ENCODE measurements at places on chromosomes 16 and 17.

GRCh38 chr16:9545522-9546437 lies 454.3 kb downstream of the HAPSTR1 start:
- no peak for DNase-seq

GRCh38 chr17:1050996-1051925 lies 54.3 kb downstream of the TIMM22 start:
- DNase-seq, result no peak

DNA sequence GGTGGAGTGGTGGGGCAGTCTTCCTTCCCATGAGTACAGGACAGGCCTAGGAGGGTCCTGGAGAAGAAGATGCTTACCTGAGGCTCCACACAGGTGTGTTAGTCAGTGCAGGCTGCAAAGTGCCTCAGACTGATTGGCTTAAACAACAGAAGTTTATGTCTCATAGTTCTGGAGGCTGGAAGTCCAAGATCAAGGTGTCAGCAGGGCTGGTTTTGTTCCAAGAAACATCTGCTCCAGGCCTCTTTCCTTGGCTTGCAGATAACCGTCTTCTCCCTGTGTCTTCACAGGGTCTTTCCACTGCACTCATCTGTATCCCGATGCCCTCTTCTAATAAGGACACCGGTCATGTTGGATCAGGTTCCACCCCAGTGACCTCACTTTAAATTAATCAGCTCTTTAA lies 153.0 kb downstream of the NTN1 start:
- no peak for DNase-seq

- DNase-seq, result no peak
These were observed 9.2 kb downstream of the TBKBP1 start for GRCh38 chr17:47703191-47703591.

GRCh38 chr17:1485423-1486376 lies 6.8 kb downstream of the MYO1C start:
- peak; percentile 73 for DNase-seq

DNA sequence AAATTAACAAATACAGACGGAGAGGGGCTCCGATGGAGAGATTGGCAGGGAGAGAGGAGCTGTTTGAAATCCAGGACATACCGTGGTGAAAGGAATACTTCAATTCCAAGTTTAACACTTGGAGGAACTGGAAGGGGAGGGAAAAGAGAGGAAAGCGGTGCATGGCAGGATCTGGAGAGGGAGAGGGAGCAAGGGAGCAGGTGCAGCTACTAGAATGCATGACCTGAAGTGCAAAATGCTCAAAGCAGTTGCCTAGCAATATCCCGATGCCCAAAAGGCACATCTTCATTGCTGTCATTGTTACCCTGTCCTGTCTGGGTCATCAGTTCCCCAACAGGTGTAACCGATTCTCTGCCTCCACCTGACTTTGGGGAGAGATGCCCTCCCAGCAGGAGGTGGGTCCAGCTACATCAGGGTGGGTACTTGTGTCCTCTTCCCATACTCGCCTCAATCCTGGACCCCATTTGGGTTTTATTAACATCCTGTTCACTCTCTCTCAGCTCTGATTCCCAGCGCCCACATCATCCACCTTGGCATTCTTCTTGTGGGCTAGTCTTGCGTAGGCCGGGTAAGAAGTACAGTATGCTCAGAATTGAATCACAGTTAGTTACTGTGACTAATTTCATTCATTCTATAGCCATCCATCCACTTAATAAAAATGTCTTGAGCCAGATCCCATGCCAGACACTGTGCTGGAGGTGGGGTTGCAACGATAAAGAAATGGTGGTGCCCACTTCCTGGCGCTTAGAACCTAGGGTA lies 37.4 kb upstream of the EMP2 start:
- DNase-seq, result no peak

GRCh38 chr17:52647411-52647810 lies 488.9 kb upstream of the CA10 start:
- no peak for DNase-seq

DNA sequence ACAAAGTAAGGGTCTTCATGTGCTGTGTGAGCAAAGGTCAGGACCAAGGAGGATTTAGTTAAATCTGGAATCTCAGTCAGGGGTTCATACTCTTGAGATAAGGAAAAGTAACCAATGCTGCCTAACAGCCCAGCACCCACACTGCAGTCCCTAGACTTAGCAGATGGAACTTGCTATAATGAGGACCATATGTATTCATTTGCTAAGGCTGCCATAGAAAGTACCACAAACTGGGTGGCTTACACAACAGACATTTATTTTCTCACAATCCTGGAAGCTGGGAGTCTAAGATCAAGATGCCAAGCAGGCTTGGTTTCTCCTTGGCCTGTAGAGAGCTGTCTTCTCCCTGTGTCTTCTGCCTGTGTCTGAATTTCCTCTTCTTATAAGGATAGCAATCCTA lies 20.8 kb downstream of the ZP2 start:
- peak; percentile 21 for DNase-seq

DNA sequence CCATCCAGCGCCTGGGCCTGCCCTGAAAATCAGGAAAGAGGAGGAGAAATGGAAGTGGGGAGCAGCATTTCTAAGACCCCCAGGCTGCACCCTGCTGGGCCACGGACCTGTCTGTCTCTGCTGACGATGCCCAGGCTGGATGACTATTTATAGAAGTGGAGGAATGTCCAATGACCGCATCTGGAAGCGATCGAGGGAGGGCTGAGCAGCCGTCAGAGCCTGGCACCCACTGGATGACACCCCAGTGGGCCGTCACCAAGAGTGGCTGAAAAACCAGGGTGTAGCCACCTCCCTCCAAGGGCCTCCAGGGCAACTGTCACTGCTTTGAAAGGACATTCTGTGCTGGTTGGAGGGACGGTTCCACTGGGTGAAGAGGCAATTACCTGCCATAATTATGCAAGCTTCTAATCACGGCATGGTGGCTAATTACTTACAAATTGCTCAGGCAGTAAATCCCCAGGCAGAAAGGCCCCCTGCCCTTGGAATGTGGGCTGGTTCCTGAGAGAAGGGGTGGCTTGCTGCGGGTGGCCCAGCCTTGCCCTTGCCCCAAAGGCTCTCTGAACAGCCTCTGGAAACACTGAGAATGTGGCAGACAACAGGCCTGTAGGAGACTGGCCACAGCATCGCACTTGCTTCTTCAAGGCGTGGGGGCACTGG lies 332.1 kb downstream of the C16orf95 start:
- DNase-seq, result no peak

DNA sequence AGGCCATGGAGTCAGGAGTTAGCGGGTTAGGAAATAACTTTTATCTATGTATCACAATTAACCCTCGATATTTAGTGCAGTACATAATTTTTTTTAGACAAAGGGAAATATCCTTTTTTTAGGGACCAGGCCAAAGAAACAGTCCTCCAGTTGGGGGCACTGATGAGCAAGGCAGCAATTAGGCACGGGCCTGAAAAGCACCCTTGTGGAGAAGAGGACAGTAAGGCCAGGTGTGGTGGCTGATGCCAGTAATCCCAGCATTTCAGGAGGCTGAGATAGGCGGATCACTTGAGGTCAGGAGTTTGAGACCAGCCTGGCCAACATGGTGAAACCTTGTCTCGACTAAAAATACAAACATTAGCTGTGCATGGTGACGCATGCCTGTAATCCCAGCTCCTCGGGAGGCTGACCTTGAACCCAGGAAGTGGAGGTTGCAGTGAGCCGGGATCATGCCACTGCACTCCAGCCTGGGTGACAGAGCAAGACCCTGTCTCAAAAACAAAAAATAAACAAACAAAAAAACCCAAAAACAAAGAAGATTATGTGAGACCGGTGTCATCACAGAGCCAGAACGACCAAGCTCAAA lies 158.3 kb upstream of the NOL11 start:
- DNase-seq, result no peak

- no peak for DNase-seq
These were observed 58.2 kb upstream of the DLX4 start for GRCh38 chr17:49910858-49911204.

DNA sequence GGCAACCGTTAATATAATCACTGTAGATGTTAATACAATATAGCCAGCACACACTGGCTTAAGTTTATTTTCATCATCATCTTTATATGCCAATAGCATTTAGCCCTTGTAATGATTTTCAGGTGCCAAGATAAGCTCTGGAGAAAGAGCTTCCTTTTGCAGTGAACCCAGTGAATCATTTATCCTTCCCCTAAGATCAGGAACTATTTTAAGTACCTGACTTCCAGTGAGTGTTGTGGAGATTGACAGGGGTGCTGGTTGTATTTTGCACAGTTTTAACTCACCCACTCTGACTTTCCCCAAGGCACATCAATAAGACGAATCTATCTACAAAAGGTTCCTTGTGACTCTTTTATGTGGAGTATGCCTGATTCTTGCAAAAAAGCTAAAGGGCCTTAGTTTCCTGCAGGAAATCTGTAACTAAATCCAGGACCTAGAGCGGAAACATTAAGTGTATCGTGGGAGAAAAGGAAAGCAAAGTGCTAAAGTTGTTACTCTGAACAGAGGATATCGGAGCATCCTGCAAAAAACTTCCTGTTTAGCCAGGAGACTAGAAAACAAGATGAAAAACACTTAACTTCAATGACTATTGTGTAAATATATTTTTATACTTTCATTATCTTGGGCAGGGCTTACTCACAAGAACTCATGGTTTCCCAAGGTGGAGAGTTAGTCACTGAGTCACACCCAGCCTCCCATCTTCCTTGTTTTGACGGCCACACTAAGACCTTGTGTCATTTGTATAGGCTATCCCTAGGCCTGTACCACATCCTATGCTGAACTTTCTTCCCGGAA lies 183.6 kb downstream of the MAP2K6 start:
- peak; percentile 69 for DNase-seq

- DNase-seq, result peak; percentile 93
These were observed 133.6 kb downstream of the SNX11 start for GRCh38 chr17:48241131-48241591.

DNA sequence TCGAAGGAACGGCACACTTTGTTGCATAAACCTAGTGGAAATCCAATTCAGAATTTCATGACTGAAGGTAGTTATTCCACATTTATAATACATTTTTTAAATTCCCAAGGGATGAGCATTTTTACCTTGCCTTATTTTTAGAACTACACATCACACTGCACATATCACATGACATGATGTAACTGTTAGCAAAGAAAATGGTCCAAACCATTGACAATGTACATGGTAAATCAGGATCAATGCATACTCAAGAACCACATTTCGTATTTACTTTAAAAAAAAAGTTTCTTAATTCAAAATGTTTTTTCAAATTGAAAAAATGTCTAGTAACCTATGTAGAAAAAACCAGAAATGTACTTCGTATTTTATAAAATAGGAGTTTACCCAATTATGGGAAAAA lies 2.5 kb downstream of the KANSL1 start:
- DNase-seq, result no peak

- DNase-seq, result peak; percentile 94
These were observed 48.1 kb downstream of the MYO18A start for GRCh38 chr17:29131814-29132682.

DNA sequence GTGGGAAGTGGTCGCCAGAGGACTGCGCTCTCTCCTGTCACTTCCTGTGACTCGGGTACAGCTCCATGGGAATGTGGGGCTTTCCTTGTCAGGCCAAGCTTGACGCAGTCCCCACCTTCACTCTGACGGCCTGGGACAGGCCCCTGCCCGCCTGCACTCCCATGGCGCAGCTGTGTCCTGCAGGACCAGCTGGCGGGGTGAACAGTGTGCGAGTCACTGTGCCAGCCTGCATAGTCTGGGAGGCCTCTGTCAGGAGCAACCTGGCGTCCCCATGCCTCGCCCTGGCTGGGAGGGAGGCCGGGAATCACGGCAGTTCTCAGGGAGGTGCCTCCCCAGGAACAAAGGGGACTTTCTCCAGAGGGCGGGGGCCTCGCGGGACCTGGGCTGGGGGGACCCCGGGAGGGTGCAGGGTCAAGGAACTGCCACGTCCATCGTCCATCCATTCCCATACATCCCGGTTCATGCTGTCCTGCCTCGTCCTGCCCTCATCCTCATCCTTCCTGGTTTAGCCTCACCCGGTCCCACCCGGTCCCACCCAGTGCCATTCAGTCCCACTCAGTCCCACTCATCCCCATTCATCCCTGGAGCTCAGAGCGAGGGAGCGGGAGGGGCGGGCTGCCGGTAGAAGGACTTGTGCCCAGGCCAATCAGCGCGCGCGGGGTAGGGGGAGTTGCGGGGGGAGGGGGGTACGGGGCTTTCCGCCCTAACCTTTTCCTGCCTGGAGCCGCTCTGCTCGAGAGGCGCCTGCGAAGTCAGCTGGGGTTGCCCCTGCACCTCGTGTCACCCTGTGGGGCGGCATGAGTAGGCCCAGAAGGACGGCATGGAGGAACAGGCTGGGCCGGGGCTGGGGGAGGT lies 13.4 kb downstream of the FLYWCH1 start:
- no peak for DNase-seq

- DNase-seq, result peak; percentile 71
These were observed 29.6 kb downstream of the RCVRN start for GRCh38 chr17:9875441-9875840.

GRCh38 chr17:46007461-46007965 lies 8.5 kb downstream of the STH start:
- DNase-seq, result no peak

DNA sequence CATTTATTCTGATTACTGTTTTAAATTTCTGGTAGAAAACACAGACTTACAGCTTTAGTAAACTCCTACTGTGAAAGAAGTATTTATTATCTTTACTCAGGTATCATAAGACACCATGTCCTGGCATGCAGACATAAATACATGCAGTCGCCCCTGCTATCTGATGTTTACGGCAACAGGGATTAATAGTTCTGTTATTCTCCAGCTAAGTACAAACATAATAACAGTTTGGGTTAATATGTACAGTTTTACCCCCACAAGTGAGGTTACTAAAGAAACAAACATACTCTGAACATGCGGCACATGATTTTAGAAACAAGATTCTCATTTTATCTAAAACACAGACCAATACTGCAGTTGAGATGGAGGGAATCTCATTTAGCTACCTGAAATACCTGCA lies 170.8 kb downstream of the ABCA8 start:
- no peak for DNase-seq

GRCh38 chr17:3660311-3660891 lies 8.0 kb downstream of the TAX1BP3 start:
- no peak for DNase-seq

DNA sequence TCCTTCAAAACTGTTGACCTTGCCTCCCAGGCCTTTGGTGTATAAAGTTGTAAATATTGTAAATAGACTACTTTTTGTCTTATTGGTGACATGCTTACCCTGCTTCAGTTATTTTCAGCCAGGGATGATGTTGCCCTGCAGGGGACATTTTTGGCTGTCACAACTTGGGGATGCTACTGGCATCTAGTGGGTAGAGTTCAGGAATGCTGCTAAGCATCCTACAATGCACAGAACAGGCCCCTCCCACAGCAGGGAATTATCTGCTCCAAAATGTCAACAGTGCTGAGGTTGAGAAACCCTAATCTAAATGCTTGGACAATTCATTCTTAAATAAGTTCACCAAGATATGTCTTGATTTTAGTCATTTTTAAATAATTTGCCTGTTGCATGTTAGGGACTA lies 459.8 kb downstream of the PMP22 start:
- peak; percentile 33 for DNase-seq

DNA sequence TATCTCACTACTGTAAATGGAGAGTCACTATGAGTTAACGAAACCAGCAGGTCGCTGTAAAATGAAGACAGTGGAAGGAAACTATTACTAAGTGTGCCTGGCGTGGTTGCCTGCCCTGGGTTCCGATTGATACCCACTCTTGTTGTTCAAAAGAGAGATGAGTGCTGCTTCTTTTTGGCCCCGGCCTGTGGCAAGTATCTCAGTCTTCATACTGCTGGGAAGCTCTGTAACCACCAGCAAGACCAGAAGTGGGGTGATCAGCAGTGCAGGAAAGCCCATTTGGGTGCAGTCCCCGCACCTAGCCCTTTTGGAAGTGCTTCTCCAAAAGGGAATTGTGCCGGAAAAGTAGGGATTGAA lies 104.5 kb downstream of the SNX29 start:
- no peak for DNase-seq

GRCh38 chr16:85898521-85899442 lies at the start of gene IRF8:
IRF8 (plus strand) TSS chr16:85899162; CDS start chr16:85903016, 3,854 bp downstream.
- peak; percentile 26 for DNase-seq

Data from EL (cell line).